RPMI7951 (cell line): ENCODE measurements at places on chromosomes 1 and 21. TPM values are rescaled to one million over a fixed set of nuclear protein-coding genes. Genes with fewer than 3 reads are reported as not detected.
A peak's percentile ranks its signal among the peaks of the same experiment; 100 is the strongest.

GRCh38 chr21:43362321-43362791 lies 64.6 kb downstream of the SIK1 start:
- peak; percentile 92 for DNase-seq

DNA sequence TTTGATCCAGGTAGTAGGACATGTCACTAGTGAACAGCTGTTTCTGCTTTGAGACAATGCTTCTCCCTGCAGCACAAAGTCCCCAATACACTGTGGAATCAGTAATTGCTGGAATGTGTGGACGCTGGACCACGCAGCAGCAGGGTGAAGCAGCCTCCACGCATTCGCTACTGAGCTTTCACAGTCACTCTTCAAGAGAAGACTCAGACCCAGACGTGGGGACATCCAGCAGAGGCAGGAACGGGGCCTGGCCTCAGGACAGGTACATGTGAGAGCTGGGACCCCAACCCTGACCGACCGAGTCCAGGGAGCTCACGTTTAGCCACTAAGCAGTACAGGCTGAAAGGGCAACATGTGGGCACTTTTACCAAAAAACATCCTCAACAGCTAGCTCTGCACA lies 34.1 kb upstream of the PRDM15 start:
- DNase-seq = no peak

DNA sequence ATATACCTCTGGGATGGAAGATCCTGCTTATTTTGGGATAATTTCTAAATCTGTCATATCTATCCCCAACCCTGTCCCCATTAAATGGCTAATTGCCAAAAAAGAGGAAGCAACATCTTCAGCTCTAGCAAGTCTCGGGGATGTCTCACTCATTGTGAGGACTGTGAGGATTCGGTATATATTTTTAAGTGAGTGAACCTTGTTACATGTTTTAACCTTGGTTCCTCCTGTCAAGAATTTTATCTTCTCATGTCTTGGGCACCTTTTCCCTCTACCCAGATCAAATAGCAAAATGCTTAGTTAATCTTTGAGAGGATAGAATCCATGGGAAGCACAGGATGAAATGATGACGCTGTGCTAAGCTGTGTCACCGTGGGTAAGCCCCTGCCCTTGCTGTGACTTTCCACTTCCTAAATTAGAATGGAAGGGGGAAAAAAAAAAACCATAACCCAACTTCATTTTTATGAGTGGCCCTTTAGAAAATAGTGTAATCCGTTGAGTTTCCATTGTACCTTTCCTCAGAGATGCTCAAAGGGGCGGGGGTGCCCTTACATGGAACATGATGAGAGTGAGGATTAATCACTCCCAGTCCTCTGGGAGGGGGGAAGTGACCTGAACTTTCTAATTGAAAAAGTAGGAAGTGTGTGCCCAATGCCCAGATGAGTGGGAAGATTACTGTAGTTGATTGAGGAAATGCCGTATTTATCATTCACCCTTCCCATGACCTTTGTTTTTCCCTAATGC lies 7.6 kb downstream of the ATP1A1 start:
- DNase-seq = no peak

DNA sequence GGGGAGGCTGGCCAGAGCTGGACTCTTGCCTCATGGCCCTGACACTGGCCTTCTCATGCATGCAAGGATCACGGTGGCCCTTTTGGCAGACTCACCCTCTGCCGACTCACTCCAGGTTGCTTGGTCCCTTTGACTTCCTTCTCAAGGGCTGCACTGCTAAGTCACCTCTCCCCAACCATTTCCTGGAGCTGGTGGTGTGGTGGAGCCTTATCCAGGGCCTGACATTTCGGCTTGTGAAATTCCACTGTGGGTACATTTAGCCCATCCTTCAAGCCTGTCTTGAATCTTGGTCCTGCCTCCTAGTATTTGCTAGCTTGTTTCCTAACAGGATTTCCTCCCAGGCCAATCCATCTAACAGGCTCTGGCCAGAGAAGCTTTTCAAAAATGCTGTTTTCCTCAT lies 52.6 kb upstream of the JUN start:
- peak; percentile 26 for DNase-seq

GRCh38 chr1:155011437-155012025 lies 8.9 kb downstream of the ZBTB7B start:
- DNase-seq = no peak

GRCh38 chr1:17012775-17013490 lies 1.2 kb upstream of the ATP13A2 start:
- peak; percentile 92 for DNase-seq

DNA sequence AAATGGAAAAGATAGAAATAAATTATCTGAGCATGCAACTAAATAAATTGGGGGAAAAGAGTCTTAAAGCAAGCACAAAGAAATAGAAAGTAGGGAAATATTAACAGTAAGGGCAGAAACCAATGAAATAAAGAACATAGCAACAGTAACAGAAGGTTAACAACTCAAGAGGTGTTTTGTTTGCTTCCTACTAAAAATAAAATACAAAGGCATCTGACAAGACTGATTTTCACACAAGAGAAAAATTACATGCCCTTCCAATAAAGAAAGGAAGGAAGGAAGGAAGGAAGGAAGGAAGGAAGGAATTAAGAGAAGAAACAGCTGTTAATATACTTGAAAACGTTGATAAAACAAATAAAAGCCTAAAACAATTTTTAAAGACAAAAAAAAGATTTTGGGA lies 240.2 kb downstream of the SEC16B start:
- DNase-seq = no peak

DNA sequence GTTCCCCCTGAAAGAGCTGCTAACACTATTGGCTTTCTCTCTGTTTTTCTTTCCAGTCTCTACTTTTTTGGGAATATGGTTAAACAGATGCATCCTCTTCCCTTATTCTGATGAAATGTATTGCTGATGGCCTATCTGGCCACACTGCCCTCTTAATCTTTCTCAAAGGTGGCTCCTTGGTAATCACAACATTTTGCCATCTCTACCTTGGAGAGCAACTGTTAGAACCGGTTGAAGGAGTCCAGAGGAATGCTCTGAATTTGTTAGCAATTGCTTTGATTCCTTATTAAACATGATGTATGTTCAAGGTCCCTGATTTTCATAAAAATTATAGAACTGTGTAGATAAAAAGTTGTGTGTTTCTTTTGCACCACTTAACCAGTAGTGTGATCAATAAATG lies 50.1 kb upstream of the ARID1A start:
- no peak for DNase-seq

GRCh38 chr1:224540535-224540934 lies 75.6 kb upstream of the CNIH3 start:
- DNase-seq = no peak

DNA sequence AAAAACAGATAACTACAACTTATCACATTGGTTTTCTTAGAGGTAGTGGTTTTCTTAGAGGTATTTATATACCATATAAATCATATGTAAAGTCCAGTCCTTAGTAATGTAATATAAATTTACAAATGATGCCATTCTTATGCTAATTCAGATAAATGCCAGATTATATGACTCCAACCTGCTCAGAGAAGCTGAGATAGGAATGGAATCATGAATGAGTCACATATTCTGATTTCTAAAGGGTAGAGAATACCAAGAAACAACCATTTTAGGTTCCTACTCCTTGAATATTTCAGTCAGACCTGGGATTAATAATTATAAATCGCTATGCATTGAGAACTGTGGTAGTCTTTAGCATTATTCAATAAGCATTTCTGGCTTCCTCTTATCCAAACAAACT lies 760.1 kb upstream of the NEGR1 start:
- no peak for DNase-seq

GRCh38 chr21:42836767-42837301 lies 42.5 kb downstream of the WDR4 start:
- DNase-seq = no peak

DNA sequence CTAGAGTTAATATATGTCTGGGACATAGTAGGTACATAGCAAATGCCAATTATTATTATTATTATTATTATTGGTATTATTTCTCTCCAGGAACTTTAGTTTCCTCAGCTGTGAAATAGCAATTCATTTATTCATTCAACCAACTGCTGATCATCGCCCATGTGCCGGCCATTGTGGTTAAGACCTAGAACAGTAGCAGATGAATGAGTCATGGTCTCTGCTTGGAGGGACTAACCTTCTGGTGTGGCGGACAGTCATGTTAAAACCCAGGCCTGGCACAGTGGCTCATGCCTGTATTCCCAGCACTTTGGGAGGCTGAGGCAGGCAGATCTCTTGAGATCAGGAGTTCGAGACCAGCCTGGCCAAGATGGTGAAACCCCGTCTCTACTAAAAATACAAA lies 23.8 kb upstream of the LDLRAP1 start:
- DNase-seq = peak; percentile 92

DNA sequence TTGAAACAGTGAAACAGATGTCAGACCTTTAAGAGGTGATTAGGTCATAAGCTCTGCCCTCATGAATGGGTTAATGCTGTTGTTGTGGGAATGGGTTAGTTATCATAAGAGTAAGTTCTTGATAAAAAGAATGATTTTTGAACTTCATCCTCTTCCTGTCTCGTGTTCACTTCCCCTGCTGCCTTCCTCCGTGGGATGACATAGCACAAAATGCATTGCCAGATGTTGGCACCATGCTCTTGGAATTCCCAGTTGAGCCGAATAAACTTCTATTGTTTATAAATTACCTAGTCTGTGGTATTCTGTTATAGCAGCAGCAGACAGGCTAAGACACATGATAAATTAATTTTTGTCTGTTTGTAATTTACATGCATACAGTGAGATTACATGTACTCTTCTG lies 112.0 kb upstream of the LRRC7 start:
- DNase-seq = no peak

DNA sequence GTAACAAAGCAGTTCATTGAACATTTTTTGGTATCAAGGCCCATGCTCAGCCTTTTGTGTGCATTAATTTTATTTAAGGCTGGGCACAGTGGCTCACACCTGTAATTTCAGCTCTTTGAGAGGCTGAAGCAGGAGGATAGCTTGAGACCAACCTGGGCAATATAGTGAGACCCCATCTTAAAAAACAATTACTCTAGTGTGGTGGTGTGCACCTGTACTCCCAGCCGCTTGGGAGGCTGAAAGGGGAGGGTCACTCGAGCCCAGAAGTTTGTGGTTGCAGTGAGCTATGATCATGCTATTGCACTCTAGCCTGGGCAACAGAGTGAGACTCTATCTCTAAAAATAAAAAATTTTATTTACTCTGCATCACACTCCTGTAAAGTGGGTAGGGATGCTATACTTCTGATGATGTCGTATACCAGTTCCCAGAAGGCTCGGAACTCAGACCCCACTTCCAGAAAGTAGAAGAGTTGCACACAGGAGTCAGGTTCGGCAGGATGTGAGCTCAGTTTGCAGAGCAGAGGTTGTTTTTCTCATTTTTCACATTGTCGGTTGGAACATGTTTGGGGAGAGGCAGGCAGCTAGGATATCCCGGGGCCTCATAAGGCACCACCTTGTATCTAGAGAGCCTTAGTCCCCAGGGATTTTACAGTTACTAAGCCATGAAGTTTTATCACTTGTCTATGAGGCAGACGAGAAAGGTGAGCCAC lies 144.6 kb downstream of the GALNT2 start:
- no peak for DNase-seq

- no peak for DNase-seq
These were observed 26.9 kb upstream of the NKAIN1 start for GRCh38 chr1:31266547-31266946.

DNA sequence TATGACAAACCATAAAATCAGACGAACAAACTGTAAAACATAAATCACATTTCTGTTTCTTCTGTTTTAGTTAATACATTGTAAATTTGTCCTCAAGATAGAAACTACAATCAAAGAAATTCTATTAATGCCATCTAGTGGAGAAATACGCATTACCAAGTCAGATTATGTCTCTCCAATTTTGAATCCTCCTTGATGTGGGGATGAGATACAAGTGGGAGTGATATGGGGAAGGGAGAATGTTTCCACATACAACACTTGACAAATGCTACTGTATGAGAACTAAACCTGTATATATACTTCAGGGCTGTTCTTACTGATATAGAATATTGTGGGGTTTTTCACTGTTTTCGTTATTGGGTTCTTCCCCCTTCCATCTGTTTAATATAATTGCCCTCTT lies 2.6 kb downstream of the HFM1 start:
- DNase-seq = peak; percentile 23

DNA sequence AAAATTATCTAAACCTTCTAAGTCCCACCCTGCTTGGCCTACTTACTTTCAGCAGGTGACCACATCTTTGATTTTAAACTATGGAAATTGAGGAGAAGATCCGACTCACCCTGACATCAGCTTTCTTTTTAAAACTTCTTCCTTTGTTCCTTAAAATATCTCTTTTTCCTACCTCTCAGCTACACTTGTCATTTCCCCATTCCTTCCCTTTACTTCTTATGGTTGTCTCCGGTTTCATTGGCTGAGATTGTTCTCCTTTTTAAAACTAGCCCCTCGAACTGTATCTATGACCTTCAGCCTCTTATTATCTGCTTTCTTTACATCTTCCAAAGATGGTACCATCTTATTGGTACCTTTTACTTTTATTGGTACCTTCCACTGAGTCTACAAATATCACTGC lies 87.8 kb upstream of the NRIP1 start:
- no peak for DNase-seq

GRCh38 chr1:184832517-184832916 lies 77.9 kb upstream of the EDEM3 start:
- DNase-seq = no peak

DNA sequence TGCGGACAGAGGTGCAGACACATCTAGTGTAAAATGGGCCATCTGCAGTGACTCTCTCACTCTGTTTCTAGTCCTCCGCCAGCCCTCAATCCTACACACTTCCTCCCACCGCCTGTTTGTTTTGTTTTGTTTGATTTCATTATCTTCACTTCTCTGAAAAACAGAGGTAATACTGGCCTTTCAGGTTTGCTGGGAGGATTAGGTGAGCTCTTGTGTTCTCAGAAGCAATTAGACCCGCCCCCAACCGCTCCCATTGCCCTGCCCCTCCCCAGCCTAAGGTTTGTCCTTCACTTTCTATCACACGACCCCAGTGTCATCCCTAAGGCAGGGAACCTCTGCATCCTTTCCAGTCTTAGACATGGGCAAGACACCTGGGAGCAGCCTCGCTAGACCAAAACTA lies 43.2 kb upstream of the TACSTD2 start:
- DNase-seq = no peak

GRCh38 chr1:201653233-201653632 lies 114.3 kb downstream of the NAV1 start:
- DNase-seq = peak; percentile 36

GRCh38 chr21:29649406-29649814 lies 290.4 kb downstream of the GRIK1 start:
- DNase-seq = no peak

- no peak for DNase-seq
These were observed 18.9 kb upstream of the USP24 start for GRCh38 chr1:55234016-55234415.

Gene CD5L
- total RNA-seq = 0.10 and 0.12 TPM in 2 replicates

Gene IGSF8
- total RNA-seq = 7.9 and 10.7 TPM in 2 replicates

Gene HMGCS2
- not detected in 2 replicates for total RNA-seq

Gene NIBAN1
- total RNA-seq = 9.7 and 9.9 TPM in 2 replicates

Gene FABP3
- total RNA-seq = 6.6 and 11.8 TPM in 2 replicates

Gene AMY2A
- total RNA-seq = not detected in 2 replicates

Gene TMEM82
- total RNA-seq = not detected in 2 replicates

Gene GIPC2
- under 0.01 and 0.10 TPM in 2 replicates for total RNA-seq

Gene LCE3E
- not detected in 2 replicates for total RNA-seq

Gene G0S2
- 20.9 and 31.5 TPM in 2 replicates for total RNA-seq

Gene CASZ1
- total RNA-seq = under 0.01 and 0.20 TPM in 2 replicates

Gene C1QA
- total RNA-seq = not detected in 2 replicates

Gene FAM72B
- 9.2 and 17.7 TPM in 2 replicates for total RNA-seq

Gene TNNI3K
- total RNA-seq = 0.12 TPM in 1 of 2 replicates, not detected in the other
